Activated CD8-positive, alpha-beta memory T cell treated with anti-CD3 and anti-CD28 coated beads for 4 hours (primary cell): ENCODE measurements at places on chromosomes 1 and 21.

DNA sequence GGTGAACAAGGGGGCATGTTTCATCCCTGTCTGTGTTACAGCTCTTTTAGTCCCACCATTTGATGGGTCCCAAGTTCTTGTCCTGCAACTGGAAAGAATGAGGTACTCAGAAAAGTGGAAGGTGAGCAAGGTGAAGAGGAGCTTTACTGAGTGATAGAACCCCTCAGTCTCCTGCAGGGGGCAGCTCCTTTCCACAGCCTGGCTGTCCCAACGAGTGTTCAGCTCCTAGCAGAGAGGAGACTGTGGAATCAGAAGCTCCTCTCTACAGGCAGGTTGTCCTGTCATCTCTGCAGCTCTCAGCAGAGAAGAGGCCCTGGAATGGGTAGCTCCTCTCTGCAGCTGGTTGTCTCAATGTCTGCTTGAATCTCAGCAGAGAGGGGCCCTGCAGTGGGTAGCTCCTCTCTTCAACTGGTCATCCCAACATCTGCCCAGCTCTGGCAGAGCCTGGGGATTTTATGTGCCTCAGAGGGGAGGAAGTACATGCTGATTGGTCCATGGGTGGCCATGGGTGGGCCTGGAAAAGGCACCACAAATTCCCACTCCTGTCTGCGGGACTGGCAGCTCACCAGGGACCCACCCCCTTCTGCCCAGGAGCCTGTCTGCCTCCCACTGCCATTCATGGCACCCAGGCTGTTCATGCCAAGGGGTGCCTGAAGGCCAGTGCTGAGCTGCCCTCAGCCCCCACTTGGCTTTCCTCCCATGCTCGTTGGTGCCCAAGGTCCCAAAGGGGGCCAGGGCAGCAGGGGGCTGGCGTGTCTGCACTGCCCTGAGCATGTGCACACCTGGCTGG lies 25.7 kb downstream of the LDLRAD1 start:
- no peak for DNase-seq

GRCh38 chr21:45002381-45003204 lies 62.8 kb downstream of the SLX9 start:
- DNase-seq, result no peak

- DNase-seq, result no peak
Measured at GRCh38 chr21:32494934-32495709, 82.6 kb downstream of the EVA1C start.

DNA sequence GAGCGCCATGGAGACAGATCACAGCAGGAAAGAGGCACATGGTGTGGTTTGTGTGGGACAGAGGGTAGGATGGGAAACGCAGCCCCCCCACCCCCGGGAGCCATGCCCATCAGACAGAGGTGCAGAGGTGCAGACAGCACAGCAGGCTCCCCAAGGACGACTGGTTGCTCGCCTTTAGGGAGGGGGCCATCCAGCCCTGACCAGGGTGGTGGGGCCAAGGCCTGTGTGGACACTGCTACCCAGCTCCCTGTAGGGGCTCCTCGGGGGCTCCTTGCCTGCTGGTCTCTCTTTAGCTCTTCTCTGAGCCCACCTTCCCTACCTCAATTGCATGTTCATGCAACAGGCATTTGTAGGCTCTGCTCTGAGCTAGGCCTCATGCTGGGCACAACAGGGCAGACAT lies 3.7 kb downstream of the KCNAB2 start:
- DNase-seq, result no peak

- DNase-seq, result no peak
Measured at GRCh38 chr1:155105604-155106011, 22.1 kb upstream of the EFNA1 start.
